ENCODE measurements at places on chromosomes 2 and 18.

- DNase-seq: no peak
Observed at GRCh38 chr2:164782323-164782722, 59.3 kb downstream of the COBLL1 start.

GRCh38 chr2:168449419-168449818 lies 6.7 kb upstream of the CERS6 start:
- DNase-seq: no peak

GRCh38 chr2:189519631-189520387 lies 60.8 kb downstream of the SLC40A1 start:
- DNase-seq: no peak

GRCh38 chr18:28078849-28079248 lies 98.1 kb downstream of the CDH2 start:
- DNase-seq: no peak

GRCh38 chr2:109271920-109272319 lies 142.9 kb downstream of the SH3RF3 start:
- no peak for DNase-seq

DNA sequence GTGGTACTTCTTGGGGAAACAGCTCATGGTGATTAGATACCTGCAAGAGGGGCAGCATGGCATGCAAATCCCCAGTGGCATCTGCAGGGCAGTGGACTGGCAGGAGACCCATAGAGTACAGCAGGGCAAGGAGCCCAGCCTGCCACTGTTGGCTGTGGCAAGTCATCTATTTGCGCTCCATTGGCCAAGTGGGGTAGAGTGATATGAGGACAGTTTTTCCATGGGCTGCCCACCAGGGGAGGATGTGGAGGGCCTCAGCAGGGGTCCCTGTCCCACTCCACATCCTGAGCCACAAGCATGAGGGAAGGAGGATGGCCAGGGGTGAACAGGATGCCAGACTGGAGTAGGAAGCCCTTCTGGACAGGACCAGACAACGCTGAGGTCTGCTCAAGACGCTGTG lies 50.9 kb upstream of the OTOF start:
- DNase-seq: no peak

GRCh38 chr2:205496772-205497171 lies 185.5 kb upstream of the NRP2 start:
- DNase-seq: no peak

GRCh38 chr2:768451-768850 lies 91.2 kb upstream of the TMEM18 start:
- DNase-seq: no peak

- no peak for DNase-seq
Observed at GRCh38 chr2:217065695-217066405, 206.0 kb upstream of the TNP1 start.

- DNase-seq: no peak
Observed at GRCh38 chr18:6885992-6886796, 156.7 kb downstream of the ARHGAP28 start.

DNA sequence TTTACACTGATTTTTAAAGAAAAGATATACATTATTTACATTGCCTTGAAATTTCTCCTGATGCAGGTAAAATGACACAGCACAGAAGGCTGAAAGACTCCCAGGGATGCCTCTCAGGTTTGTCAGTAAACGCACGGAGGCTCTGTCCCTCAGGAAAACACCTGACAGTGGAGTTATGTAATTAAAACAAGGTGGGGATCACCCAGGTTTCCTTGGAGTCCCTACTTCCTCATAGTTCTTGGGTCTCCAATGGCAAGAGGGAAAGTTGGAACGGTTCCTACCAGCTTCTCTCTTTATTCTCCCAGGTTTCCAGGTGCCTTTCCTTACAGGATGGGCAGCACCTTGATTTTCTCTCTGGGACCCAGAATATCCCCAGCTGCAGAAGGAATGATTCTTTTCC lies 654.8 kb downstream of the SLC4A3 start:
- no peak for DNase-seq

GRCh38 chr18:8930990-8931616 lies 171.4 kb upstream of the NDUFV2 start:
- no peak for DNase-seq

DNA sequence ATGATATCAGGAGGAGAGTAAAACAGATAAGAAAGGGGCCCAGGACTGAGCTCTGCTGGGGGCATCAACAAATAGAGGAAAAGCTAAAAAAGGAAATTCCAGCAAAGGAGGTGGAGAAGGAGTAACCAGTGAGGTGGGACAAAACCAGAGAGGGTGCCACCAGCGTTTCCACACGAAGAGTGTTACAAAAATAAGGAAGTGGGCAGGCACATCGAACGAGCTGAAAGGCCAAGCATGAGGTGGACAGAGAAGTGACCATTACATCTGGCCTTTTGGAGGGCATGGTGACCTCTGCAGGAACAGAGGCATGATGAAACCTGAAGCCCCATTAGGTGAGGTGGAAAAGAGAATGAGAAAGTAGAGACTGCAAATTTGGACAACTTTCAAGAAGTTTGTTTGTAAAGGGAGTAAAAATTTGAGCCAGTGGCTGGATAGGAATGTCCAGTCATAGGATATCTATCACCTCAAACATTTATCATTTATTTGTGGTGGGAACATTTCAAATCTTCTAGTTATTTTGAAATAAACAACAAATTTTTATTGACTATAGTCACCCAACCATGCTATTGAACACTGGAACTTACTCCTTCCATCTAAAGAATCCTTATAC lies 18.4 kb upstream of the VIT start:
- DNase-seq: no peak

DNA sequence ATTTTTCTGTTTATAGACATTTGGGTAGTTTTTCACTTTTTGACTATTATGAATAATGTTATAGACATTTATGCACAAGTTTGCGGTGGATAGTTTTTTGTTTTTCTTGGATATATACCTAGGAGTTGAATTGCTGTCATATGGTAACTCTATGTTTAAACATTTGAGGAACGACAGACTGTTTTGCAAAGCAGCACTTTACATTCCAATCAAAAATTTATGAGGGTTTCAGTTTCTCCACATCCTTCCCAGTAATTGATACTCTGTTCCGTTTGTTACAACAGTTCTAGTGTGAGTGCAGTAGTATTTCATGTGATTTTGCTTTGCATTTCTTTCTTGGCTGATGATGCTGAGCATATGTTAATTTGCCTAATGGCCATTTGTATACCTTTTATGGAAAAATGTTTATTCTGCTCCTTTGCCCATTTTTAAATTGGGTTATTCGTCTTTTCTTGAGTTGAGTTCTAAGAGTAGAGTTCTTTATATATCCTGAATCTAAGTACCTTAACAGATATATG lies 617.3 kb upstream of the LRATD1 start:
- DNase-seq: no peak

DNA sequence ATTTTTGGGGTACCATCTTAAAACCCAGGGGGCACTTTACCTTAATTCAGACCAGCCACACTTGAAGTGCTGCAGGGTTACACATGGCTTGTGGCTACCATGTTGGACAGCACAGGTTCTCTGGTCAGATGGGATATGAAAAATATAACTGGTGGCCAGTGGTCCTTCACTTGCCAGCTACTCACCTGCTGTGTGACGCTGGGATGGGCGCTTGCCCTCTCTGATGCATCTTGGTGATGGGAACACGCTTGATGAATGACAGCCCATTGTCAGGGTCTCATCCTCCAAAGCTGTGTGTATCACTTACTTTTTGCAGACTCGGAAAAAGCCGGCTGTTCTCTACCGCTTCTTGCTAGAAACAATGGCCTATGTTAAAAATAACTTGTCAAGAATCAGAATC lies 22.5 kb downstream of the HJURP start:
- DNase-seq: no peak

DNA sequence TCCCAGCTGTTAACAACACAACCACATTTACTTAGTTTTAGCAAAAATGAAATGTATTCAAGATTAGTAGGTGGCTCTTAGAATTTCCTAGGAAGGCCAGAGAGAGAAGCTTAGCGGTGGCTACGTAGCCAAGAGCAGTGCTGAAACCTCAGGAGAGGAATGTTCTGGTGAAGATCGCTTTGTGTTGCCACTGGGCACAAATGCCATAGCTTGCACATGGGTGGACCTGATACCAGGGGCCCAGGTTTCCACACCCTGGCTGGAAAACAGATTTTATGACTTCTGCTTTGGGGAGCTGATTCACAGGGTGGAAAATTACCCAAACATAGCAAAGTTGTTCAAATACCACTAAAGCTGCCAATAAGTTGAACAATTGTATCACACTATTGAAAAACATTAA lies 43.4 kb downstream of the THUMPD2 start:
- no peak for DNase-seq

- DNase-seq: no peak
Observed at GRCh38 chr2:25088817-25089516, 47.1 kb downstream of the EFR3B start.

GRCh38 chr2:37858400-37858711 lies 66.7 kb upstream of the RMDN2 start:
- no peak for DNase-seq
